ENCODE measurements at places on chromosomes 12 and 14.
A peak's percentile ranks its signal among the peaks of the same experiment; 100 is the strongest.

GRCh38 chr12:62438098-62438692, 28.4 kb upstream of the MON2 start:
- peak; percentile 69 for DNase-seq

- peak; percentile 53 for DNase-seq
These were observed 59.5 kb downstream of the ETNK1 start for GRCh38 chr12:22684140-22685118.

DNA sequence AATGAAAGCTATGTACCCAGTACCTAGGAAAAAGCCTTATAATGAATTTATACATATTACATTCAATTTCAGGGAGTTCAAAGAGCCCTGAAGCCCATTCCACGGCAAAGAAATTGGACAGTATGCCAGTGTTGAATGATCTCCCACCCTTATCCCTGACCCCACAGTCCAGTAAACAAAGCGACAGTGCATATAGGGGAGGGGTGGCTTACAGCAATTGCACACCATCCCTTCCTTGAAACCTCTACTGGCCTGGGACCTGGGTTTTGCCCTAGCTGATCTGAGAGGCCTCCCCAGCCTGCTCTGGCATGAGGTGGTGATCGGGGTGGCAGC, 17.3 kb upstream of the RND1 start:
- no peak for DNase-seq

DNA sequence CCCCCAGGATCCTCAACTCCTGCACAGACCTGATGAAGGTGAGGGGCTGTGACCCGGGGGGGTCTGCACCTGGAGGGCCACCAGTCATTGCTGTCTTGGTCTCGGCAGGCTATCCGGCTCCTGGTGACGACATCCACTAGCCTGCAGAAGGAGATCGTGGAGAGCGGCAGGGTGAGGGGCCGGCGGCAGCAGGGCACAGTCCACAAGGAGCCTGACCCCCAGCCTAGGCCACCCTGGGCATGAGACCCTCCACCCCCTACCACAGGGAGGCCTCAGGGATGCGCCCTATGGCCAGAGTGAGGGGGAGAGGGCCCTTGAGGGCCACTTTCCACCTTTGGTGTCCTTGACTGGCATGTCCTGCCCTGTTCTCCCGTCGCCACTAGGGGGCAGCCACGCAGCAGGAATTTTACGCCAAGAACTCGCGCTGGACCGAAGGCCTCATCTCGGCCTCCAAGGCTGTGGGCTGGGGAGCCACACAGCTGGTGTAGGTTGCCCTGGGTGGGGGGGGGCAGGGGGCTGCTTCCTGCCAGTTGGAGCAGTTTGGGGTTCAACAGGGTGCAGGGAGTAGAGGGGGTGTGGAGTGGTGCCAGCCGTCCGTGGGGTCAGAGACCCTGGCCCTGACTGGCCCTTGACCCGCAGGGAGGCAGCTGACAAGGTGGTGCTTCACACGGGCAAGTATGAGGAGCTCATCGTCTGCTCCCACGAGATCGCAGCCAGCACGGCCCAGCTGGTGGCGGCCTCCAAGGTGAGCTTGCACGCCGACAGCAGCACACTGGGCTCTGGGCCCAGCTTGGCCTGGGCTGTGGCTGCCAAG, 25.0 kb downstream of the HIP1R start:
- peak; percentile 78 for DNase-seq

GRCh38 chr14:48628870-48629269, 953.5 kb upstream of the MDGA2 start:
- DNase-seq: no peak

GRCh38 chr12:30440826-30441602, 254.7 kb downstream of the IPO8 start:
- peak; percentile 64 for DNase-seq

DNA sequence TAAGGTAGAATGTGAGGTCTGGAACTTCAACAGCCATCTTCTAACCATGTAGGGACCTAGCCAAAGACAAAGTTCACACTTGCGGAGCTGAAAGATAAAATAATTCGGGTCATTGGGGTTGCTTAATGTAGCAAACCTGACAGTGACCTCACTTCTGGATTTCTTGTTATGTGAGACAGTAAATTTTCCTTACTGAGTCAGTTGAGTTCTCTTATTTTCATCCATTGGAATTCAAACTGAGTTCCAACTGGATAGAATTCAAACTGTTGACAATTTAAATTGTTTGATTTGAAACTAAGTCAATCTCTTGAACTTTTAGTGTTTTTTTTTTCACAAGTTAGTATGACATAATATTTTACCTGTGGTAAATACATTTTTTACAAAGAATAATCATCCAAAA, 406.5 kb downstream of the ADAMTS20 start:
- no peak for DNase-seq

- DNase-seq: no peak
These were observed 25.6 kb downstream of the FRMD6 start for GRCh38 chr14:51677266-51677665.

DNA sequence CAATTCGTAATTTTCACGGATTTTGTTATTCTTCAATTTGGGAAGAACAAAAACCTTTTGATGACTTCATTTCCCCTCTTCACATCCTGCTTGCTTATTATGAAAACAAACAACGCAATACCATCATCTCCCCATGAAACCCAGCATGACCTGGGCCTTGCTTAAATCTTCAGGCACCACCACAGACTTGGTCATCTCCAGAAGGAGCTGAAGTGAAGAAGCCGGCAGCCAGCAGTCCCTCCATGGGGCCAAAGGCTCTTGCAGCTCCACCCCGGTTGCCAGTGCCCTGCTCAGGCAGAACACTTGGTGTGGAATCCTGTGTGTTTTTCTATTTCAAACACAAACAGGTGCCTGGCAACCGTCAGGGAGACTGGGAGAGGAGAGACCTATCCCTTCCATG, 982.9 kb upstream of the TMEM132C start:
- DNase-seq: no peak

DNA sequence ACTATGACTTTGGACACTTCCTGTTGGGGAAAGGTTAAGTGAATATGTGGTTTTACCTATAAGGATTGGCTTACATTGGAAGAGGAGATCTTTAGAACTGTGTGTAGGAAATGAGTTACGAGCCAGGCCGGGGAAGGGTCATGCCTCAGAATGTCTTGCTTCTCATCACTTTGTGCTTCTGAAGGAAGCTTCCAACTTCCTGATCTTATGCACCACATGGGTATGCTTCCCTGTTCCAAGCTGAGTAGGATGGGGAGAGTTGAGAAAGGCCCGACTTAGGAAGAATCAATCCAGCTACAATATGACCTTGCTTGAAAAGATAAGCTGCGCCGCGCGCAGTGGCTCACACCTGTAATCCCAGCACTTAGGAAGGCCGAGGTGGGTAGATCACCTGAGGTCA, 59.9 kb downstream of the STXBP6 start:
- DNase-seq: no peak

DNA sequence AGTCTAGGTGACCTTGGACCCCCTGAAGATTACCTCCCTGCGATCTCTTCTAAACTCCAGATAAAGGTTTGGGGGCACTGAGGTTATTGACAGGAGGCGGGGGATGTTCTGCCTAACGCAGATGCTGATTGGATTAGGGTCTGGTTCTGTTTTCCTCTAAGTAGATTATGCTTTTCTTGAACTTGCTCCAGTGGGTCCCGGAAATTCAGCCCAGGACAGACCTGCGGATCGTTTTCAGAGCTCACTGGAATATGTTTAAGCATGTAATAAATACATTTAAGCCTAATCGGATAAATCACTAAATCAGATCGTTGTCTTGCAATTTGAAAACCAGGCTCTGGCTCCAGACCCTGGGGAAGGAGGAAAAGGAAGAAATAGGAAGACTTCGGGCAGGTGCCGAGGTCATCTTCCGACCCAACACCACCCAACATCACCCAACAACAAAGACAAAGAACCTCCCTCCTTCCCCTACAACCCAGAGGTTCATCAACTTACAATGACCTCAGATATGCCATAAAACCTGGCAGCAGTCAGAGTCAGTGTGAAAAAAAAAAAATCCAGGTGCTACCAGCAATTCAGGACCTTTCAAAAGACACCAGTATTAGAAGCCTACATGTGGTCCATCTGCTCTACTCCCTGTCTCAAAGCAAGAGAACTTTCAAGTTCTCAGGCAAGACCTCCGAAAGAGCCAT, 148.4 kb downstream of the KSR2 start:
- no peak for DNase-seq

DNA sequence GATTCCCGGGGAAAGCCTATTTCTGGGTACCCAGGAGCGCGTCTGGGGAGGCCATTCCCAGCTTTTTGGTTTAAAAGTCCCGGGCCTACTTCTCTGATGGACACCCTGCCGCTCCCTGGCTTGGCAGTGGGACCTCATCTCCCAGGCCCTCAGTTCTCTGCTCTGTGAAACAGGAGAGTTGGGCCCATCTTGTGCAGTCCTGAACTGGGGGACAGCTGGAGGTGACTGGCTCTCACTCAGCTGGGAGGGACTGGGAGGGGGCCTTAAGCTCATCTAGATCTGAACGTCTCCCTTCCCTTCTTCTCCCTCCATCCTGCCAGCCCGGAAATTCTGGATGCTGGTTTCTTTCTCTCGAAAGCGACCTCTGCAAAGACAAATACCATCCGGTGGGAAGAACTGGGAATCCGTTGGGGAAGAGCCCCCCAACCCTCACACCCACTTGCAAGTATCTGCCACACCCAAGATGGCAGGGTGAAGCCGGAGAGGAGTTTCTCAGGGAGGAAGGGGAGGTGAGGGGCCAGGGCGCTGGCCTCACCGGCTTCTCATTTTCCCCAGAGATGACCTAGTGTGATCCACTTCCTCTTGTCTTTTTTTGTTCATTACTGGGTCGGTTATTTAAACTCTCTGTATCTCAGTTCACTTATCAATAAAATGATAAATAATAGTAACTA, 1.4 kb downstream of the RIN3 start:
- DNase-seq: no peak

DNA sequence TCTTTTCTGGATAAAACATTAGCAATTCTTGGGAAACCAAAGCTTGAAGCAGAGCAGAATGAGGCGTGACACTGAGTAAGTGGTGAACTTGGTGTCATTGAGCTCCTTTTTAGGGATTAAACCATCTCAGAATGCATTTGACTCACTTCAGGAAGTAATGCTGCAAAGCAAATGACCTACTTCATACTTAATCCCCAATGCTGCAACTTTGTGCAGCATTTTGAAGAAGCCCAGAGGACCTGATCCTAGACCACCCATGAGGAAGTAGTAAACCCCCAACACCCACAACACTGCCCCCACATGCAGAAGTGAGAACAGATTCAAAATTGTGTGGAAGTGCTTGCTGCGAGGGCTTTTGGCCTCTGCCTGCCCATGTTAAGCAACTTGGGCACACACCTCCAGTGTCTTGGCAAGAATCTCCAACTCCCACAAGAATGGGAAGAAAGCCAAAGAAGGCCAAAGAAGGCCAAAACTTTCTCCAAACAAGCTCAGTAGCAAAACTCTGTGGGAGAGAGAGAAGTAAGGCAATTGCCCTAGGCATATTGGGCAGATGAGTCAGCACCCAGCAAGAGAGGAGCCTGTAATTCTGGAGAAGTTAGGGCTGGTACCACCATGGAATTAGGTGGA, 69.2 kb upstream of the ETV6 start:
- DNase-seq: no peak

DNA sequence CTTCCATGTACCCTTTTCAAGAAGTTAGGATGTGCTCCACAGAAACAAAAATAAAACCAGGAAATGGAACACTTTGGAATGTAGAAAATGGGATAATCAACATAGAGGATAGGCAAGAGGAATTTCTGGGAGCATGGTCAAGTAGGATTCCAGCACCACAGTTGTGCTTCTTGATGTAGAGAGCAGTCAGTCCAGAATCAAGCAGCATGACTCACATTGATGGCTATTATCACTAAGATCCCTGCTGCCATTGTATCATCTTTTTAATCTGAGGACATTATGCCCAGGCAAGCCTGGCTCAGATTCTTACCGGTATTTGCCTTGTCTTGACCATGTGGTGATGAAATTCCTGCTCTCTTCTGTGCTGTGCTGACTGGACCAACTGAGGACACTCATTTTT, 5.7 kb downstream of the ETFRF1 start:
- no peak for DNase-seq

DNA sequence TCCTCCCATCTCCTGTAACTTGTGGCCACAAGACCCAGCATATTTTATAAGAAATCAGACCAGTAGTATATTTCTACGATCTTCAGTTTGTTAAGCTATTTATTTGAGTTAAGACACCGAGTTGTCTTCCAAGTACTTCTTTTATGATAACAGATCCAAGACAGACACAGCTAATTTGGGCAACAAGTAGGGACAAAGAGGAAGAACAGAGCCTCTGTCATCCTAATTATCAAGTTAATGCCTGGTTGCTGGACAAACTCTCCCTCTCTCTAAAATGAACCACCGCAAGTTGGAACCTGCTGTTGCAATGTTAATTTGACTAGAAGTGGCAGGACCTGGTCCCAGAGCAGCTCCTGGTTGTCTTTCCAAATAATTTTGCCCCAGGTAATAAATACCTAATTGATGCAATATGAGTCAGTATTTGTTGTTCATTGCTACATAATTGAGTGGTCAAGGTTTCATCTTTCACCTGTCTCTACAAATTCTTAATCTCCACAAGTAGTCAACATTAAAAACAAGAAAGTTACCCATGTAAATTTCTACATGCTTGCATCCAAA, 323.7 kb downstream of the PAWR start:
- no peak for DNase-seq

GRCh38 chr14:73460691-73461127, 2.4 kb upstream of the NUMB start:
- DNase-seq: no peak

- no peak for DNase-seq
These were observed 16.0 kb upstream of the HIP1R start for GRCh38 chr12:122819209-122819785.

Measured in Caco-2 (cell line).